ENCODE measurements at places on chromosomes 6 and 20.
A peak's percentile ranks its signal among the peaks of the same experiment; 100 is the strongest.

DNA sequence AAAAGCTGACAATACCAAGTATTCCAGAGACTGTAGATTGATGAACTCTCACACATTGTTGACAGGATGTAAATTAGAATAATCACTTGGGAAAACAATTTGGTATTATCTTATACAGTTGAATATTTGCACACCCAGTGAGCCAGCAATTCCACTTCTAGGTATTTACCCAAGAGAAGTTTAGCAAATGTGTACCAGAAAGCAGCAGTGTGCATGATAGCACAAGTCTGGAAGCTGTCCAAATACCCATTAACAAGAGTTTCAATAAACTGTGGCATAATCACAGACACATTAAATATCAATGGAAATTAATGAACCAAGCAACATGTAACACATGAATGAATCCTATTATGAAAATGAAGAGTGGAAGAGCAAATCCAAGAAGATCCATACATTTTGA, 233.6 kb downstream of the TPBG start:
- no peak for DNase-seq

GRCh38 chr20:63844511-63844991, 13.5 kb upstream of the ZBTB46 start:
- DNase-seq, result no peak

DNA sequence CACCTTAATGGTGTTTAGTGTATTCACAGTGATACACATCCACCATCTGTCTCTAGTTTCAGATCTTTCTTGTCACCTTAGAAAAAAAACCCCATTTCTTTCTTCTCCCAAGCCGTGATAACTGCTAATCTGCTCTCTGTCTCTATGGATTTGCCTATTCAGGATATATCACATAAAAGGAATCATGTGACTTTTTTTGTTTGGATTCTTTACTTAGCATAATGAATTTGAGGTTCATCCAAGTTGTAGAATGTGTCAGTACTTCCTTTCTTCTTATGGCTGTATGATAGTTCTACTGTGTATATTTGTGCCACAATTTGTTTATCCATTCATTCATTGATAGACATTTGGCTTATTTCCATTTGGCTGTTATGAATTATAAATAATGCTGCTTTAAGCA, 57.1 kb downstream of the ITCH start:
- DNase-seq, result no peak

DNA sequence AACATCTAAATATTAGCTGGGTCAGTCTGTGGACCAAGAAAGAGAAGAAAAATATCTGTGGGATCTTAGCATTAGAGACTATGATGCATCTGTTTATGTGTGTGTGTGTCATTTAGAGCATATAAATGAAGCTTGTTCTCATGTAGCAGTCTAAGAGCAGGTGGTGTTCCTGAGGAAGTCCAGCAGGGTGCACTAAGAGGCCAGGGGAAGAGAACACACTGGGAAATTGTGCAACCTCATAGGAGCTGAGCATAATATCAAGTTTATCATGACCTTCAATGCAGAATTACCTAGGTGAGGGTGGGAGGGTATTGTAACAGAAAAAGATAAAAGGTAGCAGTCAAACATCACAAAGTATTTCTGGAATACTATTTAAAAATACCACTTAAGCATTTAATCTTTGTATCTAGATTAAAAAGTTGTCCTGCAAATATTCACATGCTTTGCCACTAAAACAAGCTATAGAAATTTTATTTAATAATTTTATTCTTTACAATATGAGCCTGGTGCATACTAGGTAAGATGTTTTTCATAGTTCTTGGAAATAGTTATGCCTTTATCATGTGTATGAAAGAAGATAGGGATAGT, 80.5 kb downstream of the SMPDL3A start:
- DNase-seq, result no peak

- no peak for DNase-seq
These were observed 50.7 kb downstream of the CLIC5 start for GRCh38 chr6:45965007-45965406.

GRCh38 chr6:129748212-129748900, 38.4 kb upstream of the ARHGAP18 start:
- DNase-seq, result peak; percentile 73

- DNase-seq, result no peak
These were observed 339.9 kb downstream of the RNGTT start for GRCh38 chr6:88623531-88623930.

DNA sequence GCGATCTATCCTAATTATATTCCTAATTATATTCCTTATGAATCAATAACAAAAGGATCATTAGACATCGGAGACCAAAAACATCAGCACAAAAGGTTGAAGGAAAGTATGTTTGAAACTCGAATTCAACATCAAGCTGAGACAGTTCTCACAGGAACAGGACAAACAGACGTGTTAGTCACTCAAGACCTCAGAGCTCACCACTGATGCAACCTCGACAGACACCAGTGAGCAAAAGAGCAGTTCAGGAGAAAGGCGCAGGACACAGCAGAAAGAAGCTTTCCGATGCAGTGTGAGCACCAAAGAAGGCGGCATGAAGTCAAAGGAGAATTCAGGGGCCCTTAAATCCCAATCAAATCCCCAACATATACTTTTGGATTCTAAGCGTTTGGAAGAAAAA, 6.3 kb upstream of the RAMACL start:
- DNase-seq, result no peak

DNA sequence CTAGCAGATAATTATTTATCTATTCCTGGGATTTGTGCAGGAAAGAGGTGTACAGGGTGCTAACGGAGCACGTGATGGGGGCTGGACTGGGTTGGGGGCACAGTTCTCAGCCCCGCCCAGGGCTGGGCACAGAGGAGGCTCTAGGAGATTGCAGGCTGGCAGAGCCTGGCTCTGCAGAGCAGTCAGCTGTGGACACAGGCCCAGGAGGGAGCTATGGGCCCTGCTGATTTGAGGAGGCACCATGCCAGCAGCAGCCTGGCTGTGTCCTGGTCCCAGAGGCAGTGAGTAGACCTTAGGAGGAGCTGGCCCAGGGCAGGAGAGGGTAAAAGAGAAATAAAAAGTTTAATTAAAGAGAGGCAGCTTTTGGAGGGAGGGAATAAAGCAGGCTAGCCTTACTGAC, 19.3 kb downstream of the MAFB start:
- no peak for DNase-seq

- no peak for DNase-seq
These were observed 45.9 kb downstream of the NOL4L start for GRCh38 chr20:32539026-32539816.

DNA sequence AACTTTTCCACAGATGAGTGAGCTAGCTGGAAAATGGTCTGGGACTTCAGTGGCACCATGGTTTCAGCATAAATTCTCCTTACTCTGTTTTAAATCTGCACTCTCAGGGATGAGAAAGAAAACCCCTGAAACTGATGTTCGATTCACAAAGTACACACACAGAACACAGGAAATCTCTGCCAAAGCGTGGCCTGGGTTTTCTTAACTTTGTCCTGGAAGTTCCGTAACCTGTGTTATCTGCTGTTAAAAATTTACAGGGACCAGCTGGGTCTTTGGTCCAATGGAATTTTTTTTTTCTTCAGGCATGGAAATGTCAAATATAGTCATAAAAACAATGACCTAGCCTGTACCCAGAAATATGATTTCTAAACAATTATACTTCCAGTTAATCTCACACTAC, 7.3 kb downstream of the SCML4 start:
- DNase-seq, result no peak

GRCh38 chr20:45246109-45246508, 8.3 kb downstream of the SLPI start:
- no peak for DNase-seq

Measured in activated CD8-positive, alpha-beta memory T cell treated with anti-CD3 and anti-CD28 coated beads, Interleukin-2, amount 50 U/mL, for 48 hours (primary cell).